Stimulated activated CD8-positive, alpha-beta memory T cell treated with anti-CD3 and anti-CD28 coated beads, Interleukin-4, amount 100 ng/mL, for 4 hours (primary cell): ENCODE measurements at places on chromosomes 5 and 9.

GRCh38 chr5:119290161-119290569, 65.7 kb upstream of the TNFAIP8 start:
- no peak for DNase-seq

- no peak for DNase-seq
These were observed 20.1 kb downstream of the SREK1 start for GRCh38 chr5:66164044-66164790.

GRCh38 chr5:52786949-52787599, 642 bp upstream of the ITGA1 start:
- DNase-seq, result no peak

- DNase-seq, result no peak
These were observed 117.3 kb upstream of the FGF10 start for GRCh38 chr5:44506561-44506960.

DNA sequence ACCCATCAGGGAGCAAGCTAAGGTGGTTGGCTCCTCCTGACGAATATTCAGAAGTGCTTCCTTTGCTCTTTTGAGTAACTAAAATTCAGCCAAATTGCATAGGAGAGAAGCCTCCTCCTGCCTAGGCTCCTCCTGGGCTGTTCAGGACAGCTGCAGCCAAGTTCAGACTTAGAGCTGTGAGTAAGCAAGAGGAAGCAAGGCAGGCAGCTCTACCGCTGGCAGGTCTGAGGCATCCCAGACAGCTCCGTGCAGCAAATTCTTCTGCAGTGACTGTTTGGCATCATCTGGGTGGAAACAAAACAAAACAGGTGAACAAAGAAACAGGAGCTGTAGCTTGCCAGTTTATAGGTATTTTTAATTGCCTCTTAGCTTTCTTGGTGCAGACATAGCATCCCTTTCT, 421.0 kb downstream of the GADD45G start:
- DNase-seq, result no peak

DNA sequence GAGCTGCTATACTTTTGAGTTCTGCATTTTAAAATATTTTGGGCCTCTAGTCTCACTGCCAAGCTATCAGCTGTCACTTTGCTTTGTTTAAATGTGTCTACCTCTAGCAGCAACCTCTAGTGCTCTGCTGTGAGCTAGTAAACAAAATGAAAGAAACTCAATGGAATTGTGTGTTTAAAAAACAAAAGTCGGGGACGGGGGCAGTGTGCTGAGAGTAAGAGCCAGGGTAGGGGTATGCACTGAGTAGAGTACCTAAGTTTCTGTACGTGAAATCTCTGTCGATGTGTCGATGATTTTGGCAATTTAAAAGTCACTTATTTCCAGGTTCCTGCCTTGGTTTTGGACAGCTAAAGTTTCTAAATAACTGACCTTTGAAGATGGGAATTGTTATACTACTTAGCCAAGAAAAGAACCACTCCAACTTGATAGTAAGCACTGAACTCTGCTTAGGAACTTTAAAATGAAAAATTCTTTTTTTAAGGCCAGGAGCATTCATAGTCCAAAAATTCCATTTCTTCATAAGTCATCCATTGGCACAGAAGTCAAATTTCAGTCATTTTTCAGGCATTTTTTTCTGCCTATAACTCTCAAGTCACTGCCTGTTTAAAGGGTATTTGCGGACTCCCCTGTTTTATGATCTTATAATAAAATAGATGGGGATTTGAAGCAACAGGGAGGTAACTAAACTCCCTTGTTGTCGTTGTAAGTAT, 111.5 kb downstream of the SAXO1 start:
- DNase-seq, result no peak

DNA sequence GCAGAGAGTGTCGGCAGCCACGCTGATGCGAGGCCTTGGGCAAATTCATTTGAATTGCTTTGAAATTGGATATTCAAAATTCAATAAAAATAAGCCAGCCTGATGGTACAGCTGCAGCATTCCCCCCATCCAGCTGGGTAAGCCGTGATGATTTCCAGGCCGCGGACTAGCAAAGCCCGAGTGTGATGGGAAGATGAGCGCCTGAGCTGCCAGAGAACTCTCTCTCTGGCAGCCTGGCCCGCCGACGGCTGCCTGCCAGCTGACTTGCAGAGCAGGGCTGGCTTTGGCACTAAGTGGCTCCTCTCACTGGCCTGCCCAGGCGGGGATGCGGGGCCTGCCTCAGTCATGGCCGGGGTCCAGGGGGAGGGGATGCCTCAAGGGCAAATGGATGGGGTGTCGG, 268.3 kb upstream of the WWC1 start:
- no peak for DNase-seq

DNA sequence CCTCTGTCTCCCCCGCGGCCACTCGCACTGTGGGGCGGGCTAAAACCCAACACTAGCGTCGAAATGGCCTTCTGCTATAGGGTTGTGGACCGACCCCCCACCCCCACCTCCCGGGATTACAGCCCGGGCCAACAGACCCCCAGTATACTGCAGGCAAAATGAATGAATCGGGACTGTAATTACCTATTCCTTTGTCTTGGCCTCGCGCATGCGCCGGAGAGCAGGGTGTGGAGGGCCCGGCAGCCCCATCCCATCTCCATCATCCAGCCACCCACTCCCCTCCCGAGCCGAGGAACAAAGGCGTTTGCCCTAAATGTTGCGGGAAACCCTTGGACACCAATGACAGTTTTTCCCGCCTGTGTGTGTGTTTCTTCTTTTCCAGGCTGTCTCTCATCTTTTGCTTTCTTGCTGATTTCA, 1.6 kb downstream of the BASP1 start:
- no peak for DNase-seq

DNA sequence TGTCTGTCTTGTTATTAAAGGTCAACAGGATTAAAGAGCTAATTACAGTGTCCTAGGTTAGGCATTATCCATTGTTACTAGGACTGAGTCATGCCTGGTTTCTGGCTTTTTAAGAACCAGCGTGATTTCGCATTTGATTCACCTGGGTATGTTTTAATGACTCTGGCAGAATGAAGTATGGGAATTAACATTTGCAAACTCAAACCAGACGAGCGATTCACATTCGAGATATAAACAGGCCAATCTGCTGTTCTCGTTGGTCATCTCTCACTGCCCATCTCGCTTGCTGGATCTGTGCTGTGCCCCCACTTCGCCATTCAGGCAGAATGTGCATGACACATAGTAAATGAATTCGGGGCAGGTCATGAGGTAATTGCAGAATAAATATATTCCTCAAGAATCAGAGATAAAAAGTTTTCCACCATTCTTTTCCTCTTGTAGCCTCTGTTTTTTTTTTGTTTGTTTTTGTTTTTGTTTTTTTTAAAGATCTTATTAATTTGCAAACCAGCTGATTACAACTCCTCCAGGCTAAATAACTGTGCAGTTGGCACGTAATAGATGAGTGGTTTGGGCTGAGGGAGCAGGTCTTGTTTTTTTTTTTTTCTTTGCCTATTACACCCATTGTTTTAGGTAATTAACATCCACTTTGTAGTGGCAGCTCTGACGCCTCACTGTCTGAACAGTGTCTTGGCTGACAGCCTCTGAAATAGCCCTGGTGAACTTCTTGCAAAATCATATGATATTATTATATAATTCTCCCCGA, 313.5 kb upstream of the MSX2 start:
- no peak for DNase-seq

GRCh38 chr9:129988607-129989361, 54.2 kb downstream of the FNBP1 start:
- DNase-seq, result no peak

GRCh38 chr5:3190433-3190832, 405.2 kb upstream of the IRX1 start:
- DNase-seq, result no peak

GRCh38 chr5:13866792-13867191, 77.7 kb downstream of the DNAH5 start:
- no peak for DNase-seq

DNA sequence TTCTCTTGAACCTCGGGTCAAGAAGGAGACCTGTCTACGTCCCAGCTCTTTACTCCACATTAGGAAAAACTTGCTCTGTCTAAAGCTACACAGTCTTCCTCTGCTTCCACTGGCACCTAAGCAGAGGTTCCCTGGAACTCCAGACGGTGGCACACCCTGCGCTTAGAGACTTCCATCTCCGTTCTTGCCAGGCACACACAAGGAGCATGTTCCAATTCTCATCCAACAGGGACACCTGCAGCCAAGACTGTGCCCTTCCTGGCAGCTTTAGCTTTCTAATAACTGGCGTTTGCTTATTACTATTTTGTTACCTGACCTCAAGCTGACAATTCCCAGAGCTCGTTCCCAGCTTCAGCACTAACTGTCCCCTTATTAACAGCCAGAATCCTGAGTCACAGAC, 16.0 kb downstream of the CAPSL start:
- DNase-seq, result no peak

DNA sequence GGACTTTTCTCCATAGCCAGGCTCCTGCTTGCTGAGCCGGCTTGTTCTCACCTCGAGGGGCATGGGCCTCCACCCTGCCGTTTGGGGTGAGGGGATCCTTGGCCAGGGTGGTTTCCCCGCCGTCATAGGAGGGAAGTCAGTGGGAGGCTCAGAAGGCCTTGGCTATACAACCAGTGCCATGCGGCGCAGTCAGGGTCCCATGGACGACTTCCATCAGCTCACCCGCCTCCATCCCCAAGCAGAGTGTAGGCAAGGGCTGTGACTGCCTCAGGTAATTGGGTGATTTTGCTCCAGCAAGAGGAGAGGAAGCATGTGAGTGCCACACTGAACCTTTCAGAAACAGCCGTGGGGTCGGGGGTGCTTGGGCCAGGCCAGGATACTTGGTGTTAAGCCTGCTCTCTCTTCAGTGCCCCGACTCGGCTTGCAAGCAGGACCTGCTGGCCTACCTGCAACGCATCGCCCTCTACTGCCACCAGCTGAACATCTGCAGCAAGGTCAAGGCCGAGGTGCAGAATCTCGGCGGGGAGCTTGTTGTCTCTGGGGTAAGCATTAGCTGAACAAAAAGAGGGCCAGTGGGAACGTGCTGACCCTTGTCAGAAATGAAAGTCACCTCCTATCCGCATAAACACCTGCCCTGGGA, 57.2 kb upstream of the LRRTM2 start:
- no peak for DNase-seq

DNA sequence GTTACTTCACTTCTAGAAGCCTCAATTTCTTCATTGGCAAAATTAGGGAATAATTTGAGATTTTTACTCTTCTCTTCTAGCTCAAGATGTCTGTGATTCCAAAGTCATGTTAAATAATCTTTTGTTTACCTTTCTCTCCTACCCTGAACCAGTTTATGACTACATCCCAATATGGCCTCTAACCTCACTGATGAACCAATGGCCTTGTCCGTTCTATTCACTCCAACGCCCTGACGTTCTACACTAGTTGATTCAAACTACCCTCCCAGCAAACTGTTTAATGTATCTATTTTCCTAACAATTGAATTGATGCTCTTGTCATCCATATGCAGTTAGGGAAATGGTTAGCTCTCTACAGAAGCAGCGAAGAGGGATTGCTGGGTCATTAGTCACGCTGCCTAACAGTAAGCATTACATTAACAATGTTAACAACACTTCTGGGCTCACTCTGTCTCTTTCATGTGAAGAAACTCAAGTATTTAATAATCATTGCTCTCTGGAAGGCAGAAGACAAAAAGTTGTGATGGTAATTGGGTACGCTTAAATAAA, 38.0 kb downstream of the RAPGEF1 start:
- no peak for DNase-seq

DNA sequence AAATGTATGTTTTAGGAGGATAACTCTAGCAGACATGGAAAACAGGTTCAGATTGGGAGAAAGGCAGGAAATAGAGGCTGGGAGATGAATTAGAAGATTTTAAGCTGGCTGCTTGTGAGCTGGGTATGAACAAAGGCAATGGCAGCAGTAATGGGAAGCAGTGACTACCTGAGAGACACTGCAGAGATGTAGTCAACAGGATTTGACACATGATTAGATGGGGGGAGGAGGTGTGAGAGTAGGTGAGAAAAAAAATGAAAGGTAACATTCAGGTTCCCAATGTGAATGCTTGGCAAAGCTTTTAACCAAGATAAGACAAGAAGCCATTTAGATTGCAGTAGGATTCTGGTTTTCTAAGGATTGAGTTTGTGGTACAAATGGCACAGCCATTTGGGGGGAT, 22.8 kb upstream of the IFNE start:
- DNase-seq, result no peak

DNA sequence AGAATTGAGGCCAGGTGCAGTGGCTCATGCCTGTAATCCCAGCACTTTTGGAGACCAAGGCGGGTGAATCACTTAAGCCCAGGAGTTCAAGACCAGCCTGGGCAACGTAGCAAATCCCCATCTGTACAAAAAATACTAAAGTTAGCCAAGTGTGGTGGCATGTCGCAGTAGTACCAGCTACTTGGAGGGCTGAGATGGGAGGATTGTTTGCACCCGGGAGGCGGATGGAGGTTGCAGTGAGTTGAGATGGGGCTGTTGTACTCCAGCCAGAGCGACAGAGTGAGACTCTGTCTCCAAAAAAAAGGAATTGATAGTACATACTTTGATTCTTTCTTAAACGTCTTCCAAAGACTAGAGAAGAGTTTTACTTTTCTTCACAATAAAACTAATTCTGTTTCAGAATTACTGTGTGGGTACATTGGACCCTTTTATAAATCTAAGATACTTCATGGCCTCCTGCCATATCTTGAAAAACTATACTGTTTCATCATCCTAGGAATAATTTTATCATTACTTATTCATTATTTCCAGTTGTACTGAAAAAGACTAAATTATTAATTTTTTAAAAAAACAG, 132.0 kb upstream of the GRHPR start:
- DNase-seq, result no peak

DNA sequence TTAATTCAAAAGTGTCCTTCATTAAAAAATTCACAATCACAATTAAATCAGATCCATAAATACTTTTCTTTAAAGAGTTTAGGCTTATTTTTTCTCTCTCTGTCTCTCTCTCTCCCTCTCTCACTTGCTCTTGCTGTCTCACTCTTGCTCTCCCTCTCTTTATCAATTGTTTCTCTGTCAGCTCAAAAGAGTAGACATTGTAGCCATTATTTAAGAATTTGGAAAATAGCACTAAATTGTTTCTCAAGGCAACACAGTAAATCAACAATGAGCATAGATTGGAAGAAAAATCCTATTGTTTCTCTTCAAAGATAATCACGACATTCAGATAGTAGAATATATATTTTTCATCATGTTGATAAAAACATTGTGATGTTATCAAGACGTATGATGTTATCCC, 1114.0 kb downstream of the PTPRD start:
- no peak for DNase-seq

DNA sequence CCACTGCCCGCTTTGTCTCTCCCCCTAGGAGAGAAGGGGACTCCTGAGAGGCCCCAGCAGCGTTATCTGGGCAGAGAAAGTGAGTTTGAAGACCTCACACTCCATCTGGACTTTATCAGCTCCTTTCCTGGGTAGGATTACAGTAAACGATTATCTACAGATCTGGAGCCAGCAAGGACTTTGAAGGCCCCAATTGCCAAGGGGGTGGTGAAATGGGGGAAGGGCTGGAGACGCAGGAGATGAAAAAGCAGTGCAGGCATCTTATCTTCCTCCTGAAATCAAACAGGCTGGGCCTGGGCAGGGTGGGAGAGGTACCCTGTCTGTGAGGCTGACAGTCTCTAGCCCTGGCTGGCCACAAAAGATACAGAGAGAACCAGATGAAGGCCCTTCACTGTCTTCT, 105.8 kb upstream of the MSX2 start:
- DNase-seq, result no peak
